ENCODE measurements at places on chromosomes 12 and 14.
A peak's percentile ranks its signal among the peaks of the same experiment; 100 is the strongest.

GRCh38 chr14:53295985-53296582 is 143.0 kb upstream of the DDHD1 start:
- H3K27ac ChIP-seq, result no peak overlapping the region
- H3K4me3 ChIP-seq, result no peak overlapping the region
- no peaks in the 10 kb centered on the region for H3K36me3 ChIP-seq

GRCh38 chr14:58059126-58059525 is 92.9 kb downstream of the ARMH4 start:
- no peak overlapping the region for H3K4me3 ChIP-seq
- no peaks in the 10 kb centered on the region for H3K4me1 ChIP-seq
- DNase-seq, result no peak
- H3K27me3 ChIP-seq, result peaks cover 18% of the 10 kb centered on the region

- H3K27me3 ChIP-seq, result no peaks in the 10 kb centered on the region
- H3K27ac ChIP-seq, result peak overlapping the region; percentile 86
- peak overlapping the region; percentile 58 for H3K4me3 ChIP-seq
- peaks cover 30% of the 10 kb centered on the region for H3K4me1 ChIP-seq
- H3K36me3 ChIP-seq, result peaks cover 7% of the 10 kb centered on the region
- DNase-seq, result no peak
These were observed 113.6 kb upstream of the RAP1B start for GRCh38 chr12:68497107-68497506.

DNA sequence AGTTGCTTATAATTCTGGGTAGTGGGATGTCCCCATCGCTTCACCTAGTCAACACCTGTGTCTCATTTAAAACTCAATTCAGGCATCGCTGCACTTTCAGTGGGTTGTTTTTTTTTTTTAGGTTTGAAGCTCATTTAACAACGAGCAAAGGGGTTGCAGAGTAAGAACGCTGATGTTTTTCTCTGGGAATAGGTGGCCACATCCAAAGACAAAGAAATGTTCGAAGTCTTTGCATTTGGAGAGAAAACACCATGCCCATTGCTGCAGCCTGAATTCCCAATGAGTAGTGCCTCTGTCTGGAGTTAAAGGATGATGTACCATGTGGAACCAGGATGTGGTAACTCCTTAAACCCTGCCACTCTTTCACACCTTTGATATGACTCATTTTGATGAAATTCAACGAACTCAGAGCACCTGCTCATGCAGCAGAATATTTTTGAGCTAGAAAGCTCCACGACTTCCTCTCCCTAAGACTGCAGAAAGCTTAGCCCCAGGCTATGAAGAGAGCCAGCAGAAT is 35.1 kb upstream of the BATF start:
- DNase-seq, result peak; percentile 61
- H3K27me3 ChIP-seq, result no peaks in the 10 kb centered on the region
- no peak overlapping the region for H3K4me3 ChIP-seq
- peak overlapping the region; percentile 73 for H3K27ac ChIP-seq
- peaks cover 42% of the 10 kb centered on the region for H3K4me1 ChIP-seq

DNA sequence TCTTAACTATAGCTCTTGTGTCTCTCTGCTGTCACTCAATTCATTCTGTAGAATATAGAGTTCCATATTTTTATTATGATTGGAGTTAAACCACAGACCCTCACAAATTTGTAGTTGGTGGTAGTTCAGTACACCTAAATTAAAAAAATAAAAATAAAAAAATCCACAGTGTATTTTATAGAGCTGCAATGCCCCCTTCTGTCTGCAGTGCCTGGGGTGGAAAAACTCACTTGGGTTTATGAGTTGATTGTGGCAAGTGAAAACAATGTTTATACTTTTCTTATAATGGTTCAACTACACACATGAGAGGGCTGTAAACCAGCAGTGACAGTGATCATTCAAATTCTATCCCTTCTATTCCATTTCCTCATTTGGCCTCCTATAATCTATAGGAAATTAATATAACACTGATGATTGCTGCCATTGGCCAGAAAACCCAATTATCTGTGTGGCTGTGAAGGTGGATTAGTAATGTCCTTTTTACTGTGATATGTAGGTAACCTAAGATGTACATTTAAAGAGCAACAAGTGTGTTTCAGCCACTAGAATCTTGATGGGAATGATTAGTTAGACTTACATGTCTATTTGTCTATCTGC is 166.9 kb upstream of the LRIG3 start:
- no peaks in the 10 kb centered on the region for H3K4me1 ChIP-seq
